NCI-H2081 (cell line): ENCODE measurements at places on chromosomes 16 and 17.

DNA sequence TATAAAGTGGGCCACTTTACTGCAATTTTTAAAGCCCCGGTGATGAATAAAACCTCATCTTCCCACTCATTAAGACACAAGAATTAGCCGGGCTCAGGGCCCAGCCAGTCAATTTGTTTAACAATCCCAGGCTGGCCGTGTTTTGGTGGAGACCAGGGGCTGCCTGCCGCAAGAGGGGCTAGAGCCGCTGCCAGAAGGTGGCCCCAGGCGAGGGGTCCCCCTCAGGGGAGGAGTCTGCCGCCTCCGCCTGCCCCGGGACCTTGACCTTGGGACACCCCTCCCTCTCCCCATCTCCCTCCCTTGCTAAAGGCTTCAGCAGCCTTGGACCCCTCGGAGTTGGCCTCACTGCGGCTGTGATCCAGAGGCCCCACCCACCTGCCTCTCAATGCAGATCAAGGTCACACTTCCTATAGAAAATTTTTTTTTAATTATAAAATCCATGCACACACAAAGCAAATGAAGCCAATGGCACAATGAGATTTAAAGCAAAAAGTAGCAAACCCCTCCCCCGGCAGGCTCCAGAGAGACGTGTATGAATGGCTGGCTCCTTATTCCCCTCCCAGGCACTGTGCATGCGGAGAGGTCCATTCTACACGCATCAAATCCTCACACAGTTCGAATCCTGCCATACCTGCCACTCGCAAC, 23.0 kb upstream of the SLC38A10 start:
- no peak for DNase-seq

DNA sequence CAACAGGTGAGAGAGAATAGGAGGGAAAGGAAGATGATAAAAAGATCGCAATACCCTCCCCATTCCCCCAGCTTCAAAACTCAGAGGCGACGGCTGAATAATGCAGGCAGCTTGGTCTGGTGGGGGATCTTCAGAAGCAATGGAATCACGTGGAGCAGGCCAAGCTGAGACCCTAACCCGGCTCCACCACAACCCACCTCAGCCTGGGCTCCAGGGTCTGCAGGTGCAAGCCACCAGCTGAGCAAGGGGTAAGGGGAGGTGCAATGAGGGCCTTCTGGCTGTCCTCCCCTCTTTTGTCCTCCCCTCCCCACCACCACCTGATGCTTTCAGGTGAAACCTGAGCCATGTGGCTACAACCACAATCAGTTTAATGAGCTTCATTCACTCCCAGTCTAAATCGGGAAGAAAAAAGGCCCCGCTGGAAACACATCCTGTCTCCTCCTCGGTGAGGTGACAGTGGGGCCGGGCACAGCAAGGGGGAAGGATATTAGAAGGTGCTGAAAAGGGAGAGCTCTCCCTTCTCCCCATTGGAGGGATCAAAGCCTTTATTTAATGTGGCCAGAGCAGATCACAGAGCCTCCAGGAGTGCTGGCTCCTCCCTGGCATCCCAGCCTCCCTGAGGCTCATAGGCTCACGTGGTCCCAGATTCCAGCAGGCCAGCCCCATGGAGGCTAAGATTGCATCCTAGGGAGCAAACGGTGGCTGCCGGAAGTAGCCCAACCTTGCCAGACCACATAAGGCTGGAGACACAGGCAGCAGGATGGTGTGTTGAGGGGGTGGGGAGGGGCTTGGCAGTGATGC, 261.0 kb downstream of the SOX9 start:
- peak; percentile 94 for DNase-seq

DNA sequence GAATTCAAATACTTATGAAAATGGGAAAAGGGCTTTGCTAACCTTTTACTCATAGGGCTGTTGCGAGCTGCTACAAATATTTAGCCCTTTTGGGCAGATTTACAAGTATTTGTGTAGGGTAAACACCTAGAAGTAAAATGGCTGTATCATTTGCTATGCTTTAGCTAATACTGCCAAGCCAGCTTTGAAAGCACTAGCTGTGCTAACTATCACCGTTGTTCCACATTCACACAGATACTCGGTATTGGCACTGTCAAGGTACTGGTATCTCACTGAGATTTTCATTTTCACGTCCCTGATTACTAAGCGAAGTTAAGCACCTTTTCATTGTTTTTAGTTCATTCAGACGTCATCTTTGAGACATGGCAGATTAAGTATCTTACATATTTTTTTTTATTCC, 84.8 kb downstream of the GLG1 start:
- DNase-seq: no peak

DNA sequence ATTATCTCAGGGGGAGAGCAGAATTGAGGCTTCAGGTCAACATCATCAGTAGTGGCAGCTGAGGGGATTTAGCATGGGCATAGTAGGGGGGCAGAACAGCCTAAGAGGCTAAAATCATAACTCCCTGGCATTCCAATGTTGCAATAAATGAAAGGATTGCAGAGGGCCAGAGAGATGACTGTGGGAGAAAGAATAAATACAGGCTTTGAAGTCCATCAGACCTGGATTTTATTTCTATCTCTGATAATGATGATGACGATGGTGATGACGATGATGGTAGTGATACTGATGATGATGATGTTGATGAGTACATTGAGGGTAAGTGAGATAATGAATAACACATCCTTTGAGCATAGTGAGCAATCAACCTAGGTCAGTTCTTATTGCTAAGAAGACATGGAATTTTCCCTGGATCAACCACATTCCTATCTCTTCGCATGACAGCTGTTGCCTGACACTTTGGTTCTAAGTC, 107.4 kb upstream of the CDH11 start:
- DNase-seq: no peak

GRCh38 chr16:12801511-12802042, 2.1 kb downstream of the CPPED1 start:
- DNase-seq: no peak
